ENCODE measurements at places on chromosomes 6 and 20. TPM values are rescaled to one million over a fixed set of nuclear protein-coding genes. Genes with fewer than 3 reads are reported as not detected.
A peak's percentile ranks its signal among the peaks of the same experiment; 100 is the strongest.

DNA sequence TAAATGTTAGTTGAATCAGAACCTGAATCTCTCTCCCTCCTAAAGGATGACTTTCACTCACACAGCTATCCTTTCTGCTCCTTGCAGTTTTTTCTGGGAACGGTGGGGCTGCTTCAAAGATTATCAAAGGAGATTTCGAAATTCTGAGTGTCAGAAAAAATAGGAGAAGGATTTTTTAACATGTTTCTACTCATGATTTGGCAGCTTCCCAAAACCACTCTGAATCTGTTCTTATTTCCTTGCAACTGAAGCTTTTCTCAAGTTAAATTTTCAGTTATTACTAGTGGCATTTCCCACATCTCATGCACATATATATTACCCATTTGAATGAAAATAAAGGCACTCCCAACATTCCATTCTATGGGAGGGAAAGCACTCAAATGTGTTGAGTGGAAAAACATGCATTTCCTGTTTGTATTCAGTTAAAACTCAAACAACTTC is 123.6 kb downstream of the LCA5 start:
- no peak for DNase-seq

The SNX3 gene
- 97.8 TPM for total RNA-seq

The FHL5 gene
- 0.69 TPM for total RNA-seq

DNA sequence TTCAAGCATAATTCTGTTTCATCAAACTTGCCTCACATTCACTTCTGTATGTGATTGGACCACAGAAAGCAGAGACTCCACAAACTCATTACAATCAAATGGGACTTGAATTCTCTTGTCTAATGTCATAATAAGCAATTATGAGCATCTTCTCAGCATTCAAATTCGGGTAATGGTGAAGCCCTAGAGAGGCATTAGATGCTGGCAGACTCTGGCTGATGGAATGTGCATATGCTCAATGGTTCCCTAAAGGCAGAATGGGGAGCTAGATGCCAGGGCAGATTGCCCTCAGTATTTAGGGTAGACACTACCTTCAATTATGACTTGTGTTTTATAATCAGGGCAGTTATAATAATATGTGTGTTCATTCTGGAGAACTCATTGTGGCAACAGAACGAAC is 127.9 kb downstream of the HDGFL1 start:
- DNase-seq, result no peak

GRCh38 chr6:101776919-101777350 is 383.4 kb downstream of the GRIK2 start:
- no peak for DNase-seq

DNA sequence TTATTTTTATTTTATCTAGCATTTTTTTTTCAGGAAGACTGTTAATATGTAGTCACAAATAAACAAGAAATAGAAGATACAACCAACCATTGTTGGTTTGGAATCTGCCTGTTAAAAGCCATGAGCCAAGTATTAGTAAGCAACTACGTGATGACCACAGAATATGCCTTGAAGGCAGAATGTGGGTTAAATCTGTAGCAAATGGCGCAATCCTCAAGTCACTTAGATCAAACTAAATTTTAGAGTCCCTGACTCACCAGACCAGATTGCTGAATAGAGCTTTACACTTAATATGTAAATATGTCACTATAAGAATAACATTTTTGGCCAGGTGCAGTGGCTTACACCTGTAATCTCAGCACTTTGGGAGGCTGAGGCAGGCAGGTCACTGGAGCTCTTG is 800.1 kb upstream of the CITED2 start:
- DNase-seq, result no peak

DNA sequence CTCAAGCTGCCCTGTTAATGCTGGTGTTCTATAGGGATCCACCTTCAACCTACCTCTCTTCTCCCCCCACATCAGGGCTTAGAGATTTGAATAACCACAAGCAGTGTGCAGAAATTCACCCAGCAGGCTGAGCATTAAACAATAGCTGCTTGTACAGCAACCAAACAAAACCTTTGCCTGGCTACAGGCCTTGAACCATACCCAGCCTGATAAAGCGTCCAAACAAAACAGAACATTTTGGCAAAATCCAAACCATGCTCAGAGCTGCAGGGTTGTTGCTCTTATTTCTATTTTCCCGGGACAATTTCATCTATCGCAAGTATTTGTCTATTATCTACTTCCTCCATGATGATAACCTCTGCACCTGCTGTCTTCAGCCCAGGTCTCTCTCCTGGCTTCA is 142.3 kb downstream of the UNC5CL start:
- no peak for DNase-seq

The STAU1 gene
- total RNA-seq, result 91.0 TPM

The PRPH2 gene
- 3.5 TPM for total RNA-seq

GRCh38 chr6:137570393-137570792 is 76.2 kb upstream of the OLIG3 start:
- no peak for DNase-seq

GRCh38 chr6:11754625-11755271 is 23.9 kb downstream of the ADTRP start:
- DNase-seq, result no peak

The HLA-DOA gene
- 3.2 TPM for total RNA-seq

The HSPA1L gene
- 1.3 TPM for total RNA-seq

DNA sequence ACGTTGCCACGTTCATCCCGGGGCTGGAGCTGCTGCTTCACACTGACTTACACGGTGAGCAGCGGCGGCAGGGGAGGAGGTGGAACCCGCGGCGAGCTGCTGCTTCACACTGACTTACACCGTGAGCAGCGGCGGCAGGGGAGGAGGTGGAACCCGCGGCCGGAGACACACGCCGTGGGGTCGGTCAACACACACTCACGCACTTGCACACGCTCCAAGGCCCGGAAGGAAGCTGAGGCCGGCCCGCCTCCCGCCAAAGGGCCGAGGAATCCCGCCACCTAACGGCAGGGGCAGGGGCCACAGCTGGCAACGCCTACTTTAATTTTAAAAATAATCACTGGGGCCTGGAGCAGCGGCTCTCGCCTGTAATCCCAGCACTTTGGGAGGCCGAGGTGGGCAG is 94.4 kb upstream of the FOXC1 start:
- DNase-seq, result no peak

The PMEPA1 gene
- 18.5 TPM for total RNA-seq

DNA sequence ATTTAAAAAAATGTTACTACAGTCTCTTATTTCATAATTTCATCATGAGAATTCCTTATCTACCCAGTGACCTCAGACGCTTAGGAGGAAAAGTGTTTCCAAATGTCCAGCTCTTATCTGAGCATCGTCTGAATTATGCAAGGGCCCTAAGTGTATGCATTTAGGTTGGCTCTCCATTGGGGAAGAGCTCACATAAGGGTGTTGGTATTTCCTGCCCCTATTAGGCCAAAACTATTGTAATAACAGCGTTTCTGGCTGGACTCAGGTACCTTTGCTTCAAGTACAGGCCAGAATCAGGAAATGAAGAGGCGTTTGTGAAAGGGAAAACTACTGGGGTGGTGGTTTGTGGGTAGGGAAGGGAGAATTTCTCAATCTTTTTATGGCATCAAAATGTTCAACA is 40.4 kb upstream of the SGK1 start:
- DNase-seq, result no peak

The PRSS16 gene
- total RNA-seq, result 32.1 TPM

DNA sequence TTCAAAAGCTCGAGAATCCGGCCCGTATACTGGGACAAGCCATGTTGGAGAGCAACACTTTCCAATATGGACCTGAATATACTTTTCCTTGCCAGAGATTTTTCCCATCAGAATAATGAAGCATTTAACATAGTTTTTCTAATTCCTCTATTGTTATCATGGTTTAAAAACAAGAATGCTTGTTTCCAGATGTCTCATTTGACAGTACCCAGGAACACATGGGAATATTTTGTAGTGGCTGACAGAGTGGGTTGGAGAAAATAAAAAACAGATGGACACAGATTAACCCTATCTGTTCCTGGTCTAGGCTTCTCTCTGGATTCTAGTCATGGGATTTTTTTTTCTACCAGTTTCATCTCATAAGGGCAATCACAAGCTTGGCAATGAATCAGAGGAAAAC is 164.8 kb upstream of the CEP162 start:
- DNase-seq, result no peak

The IL20RA gene
- 12.2 TPM for total RNA-seq

GRCh38 chr6:158009114-158009891 is 27.6 kb downstream of the SYNJ2 start:
- peak; percentile 37 for DNase-seq

- no peak for DNase-seq
Measured at GRCh38 chr6:2028457-2029038, 216.9 kb downstream of the GMDS start.

GRCh38 chr6:122788663-122789181 is 336 bp upstream of the SMPDL3A start:
- DNase-seq, result no peak

The TMEM200A gene
- total RNA-seq, result 8.6 TPM

DNA sequence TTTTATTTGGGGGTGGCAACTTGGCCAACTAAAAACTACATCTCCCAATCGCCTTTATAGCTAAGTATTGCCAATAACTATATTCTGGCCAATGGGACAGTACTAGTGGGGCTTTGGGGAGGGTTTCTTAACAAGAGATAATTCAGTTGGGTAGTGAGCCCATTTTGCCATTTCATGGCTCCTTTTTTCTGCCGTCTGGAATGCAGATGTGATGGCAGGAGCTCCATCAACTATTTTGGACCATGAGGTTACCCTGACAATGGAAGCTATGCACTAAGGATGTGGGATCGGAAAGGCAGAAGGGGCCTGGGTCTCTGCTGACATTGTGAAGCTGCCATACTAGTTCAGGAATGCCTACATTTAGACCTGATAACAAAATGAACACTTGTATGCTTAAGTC is 67.0 kb upstream of the FOXC1 start:
- no peak for DNase-seq

GRCh38 chr20:4812641-4813075 is 90.9 kb downstream of the PRND start:
- DNase-seq, result no peak

- DNase-seq, result no peak
Measured at GRCh38 chr6:16483315-16483875, 245.0 kb downstream of the GMPR start.

The DCBLD1 gene
- 11.3 TPM for total RNA-seq

DNA sequence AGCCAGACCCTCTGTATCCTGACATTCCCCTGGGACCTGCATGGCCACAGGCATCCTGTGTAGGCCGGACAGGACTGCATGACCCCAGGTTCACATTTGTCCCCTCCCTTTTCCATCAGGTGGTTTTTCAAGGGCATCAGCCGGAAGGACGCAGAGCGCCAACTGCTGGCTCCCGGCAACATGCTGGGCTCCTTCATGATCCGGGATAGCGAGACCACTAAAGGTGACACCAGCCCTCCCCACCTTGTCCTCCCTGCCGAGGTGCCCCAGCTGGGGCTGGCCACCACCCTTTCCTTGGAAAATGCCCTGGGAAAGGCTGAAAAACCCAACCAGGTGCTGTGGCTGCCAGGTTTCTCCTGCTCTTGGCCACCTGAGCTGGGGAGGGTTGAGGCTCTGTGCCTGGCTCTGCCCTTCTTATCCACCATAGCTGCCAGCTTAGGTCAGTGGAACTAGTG is 27.6 kb downstream of the HCK start:
- no peak for DNase-seq

The PLAGL2 gene
- total RNA-seq, result 16.5 TPM

GRCh38 chr6:38221251-38221650 is 401.7 kb downstream of the ZFAND3 start:
- DNase-seq, result no peak

The RHAG gene
- not detected for total RNA-seq

GRCh38 chr20:16732506-16733152 is 2.8 kb downstream of the SNRPB2 start:
- DNase-seq, result no peak

DNA sequence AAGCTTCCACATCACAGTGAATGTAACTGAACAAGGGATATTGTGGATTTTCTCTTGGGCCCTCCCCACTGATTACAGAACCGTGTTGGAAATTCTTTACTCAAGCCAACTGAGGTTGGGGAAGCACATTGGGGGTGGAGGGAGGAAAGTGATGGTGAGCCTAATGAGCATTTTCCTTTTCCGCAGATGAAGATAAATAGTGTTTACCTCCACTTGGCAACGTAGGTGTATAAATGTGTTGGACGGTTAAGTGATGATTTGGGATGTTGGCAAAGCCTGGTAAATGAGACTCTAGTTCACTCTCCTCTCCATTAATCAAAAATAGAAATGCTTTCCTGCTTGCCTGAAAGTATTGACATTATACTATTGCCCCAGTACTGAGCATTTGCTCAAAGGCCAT is 27.1 kb upstream of the NRN1 start:
- DNase-seq, result no peak

DNA sequence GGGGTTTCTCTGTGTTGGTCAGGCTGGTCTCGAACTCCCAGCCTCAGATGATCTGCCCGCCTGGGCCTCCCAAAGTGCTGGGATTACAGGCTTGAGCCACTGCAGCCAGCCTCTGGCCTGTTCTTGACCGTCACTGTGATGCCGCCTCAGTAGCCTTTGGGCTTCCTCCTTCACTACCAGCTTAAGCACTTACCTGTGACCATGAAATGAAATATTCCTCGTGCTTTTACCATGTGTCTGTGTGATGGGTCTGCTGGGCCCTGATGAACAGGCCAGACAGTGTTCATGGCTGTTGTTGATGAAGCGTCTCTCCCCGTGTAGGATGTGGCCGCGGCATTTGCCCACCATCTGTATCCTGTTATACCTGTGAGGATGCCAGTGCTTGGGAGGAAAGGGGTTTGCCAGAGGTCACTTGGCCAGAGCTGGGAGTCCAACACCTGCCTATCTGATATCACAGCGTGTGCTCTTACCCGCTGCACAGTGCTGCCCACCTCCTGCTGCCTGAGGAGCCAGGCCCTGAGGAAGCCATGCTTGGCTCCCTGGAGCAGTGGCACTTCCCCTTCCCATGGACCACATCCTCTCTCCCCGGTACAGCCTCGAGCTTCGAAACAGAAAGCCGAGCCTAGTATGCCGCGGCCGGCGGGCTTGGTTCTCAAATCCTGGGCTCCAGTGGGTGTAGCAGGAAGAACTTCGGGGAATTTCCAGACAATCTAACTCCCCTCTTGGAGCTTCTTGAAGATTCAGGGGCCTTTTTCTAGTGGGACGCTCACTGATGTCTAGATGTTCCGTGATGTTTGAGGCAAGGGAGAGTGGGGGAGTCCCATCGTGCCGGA is 167.9 kb downstream of the ZDHHC14 start:
- DNase-seq, result no peak

DNA sequence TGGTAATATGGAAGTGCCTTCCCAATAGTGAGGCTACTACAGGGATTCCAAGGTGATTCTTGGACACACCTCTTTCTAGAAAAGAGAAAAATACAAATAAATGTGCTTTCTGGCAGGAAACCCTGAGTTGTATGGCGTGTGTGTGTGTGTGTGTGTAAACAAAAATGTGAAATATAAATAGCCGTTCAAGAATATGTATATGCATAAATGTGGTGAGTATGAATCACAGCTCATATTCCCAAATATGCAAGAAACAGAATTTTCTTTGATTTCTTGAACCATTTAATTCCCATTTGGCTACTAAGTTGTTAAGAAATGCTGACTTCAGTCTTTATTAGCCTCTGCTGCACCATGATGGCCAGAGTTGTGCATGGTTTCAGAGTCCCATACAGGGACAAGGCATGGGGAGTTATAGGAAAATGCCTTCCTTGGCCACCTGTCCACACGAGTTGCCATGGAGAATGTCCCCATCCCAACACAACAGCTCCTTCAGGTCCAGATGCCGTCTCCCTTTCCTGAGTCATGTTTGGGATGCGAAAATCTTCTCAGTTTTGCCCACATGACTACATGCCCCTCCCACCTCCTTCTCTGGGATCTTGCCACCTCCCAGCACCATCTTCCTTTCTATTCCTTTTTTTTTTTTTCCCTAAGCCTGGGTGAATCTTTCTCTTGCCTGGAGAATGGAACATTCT is 312.4 kb upstream of the ECI2 start:
- no peak for DNase-seq

The TFAP2C gene
- 12.4 TPM for total RNA-seq

GRCh38 chr6:14177413-14178082 is 60.0 kb downstream of the CD83 start:
- no peak for DNase-seq

The PPP1R14C gene
- total RNA-seq, result 25.2 TPM

All from mucosa of descending colon (tissue), 3 donors.